ENCODE measurements at places on chromosomes 7 and 10.

GRCh38 chr7:2241580-2242540 is at the start of the genes MRM2 and NUDT1:
Gene MRM2, minus strand, starts transcription at chr7:2242205. Its CDS starts 36 bp downstream, at chr7:2242169.
Gene NUDT1, plus strand, starts transcription at chr7:2242226. Its CDS starts 2,349 bp downstream, at chr7:2244575.
- DNase-seq = peak; percentile 84

DNA sequence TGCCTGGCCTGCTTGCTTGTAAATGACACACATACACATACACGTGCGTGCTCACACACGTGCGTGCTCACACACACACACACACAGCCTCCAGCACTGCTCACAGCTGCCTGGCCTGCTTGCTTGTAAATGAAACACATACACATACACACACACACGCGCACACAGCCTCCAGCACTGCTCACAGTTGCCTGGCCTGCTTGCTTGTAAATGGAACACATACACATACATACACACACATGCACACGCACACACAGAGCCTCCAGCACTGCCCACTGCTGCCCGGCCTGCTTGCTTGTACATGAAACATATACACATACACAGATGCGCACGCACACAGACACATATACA is 397.2 kb downstream of the PLXNA4 start:
- DNase-seq = no peak

DNA sequence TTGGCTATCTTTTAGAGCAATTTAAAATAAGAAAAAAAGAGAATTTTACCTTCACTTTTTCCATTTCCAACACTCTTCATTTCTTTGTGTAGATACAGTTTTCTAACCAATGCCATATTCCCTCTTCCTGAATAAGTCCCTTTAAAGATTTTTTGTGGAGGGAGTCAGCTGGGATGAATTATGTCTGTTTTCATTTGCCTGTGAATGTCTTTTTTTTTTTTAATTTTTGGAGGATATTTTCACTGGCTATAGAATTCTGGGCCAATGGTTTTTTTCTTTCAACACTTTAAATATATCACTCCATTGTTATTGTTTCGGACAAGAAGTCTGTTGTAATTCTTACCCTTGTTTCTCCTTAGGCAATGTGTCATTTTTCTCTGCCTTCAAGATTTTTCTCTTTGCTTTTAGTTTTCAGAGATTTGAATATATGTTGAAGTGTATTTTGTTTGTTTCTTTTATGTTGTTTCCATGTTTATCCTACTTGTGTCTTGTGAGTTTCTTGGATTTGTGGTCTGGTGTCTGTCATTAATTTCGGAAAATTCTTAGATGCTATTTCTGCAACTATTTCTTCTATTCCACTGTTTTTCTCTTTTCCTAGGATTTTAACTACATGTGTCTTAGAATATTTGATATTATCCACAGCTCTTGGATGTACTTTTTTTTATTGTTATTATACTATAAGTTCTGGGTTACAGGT is 20.0 kb upstream of the CXCL12 start:
- DNase-seq = no peak

- DNase-seq = no peak
These were observed 202.5 kb upstream of the PLXNA4 start for GRCh38 chr7:132778761-132779160.

DNA sequence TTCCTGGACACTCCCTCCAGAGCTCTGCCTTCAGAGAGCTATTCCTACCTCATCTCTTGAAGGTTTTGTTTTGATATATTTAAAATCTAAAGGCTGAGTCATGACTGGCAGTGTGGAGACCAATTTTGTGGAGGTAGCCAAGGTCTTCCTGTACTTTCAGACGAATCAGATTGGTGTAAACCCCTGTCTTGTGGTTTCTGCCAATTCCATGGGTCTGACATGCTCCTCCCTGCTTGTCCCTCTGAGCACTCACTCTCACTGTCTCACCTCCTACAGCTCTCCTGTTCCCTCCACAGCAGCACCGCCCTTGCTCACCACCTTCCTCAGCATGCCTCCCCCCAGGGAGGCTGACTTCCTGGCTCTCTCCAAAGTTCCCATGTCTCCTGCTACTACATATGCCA is 179.8 kb downstream of the NPSR1 start:
- peak; percentile 80 for DNase-seq

All from NCI-H446 (cell line).